HTR-8/SVneo (cell line): ENCODE measurements at places on chromosomes 5 and 9.

DNA sequence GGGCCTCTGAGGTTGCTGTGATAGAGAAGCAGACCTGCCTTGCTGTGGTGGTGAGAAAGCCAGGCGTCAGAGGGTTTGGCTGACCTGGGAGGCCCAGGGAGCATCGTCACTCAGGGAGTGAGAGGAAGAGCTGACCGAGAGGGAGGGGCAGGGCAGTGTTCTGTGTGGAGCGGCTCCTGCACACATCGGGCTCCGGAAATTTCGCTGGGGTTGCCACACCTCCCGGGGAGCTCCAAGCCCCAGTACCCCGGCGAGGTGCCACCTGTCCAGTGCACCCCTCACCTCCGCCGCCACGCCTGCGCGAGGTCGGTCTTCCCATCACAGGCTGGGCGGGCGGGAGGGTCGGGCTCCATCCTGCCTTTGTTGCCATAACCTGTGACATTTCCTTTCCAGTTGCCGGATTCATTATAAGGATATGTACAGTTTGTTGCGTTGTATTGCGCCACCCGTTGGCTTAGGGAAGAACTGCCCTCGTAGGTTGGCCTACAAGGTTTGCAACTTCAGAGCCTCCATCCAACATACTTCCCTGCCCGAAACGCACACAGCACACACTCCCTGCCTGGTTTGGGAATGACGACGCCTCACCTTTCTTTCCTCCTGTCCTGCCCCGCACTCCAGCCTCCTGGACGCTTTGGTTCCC lies 223.2 kb downstream of the CACNA1B start:
- DNase-seq: no peak

DNA sequence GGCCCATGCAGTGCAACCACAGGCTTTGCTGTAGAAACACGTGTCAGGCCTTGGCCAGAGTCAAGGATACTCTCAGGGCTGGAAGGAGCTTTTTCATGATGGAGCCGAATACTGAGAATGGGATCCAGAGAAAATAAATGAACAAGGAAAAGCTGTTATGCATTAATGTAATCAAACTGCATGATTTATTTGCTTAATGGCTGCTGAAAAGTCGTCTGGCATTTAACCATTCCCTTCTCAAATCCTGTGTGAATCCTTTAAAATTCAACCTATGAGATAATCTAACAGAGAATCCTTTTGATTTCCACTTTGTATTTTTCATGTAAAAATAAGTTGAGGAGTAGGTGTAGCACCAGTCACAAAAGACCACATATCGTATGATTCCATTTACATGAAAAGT lies 24.1 kb upstream of the GNA14 start:
- DNase-seq: no peak

GRCh38 chr5:56319526-56320181 lies 86.5 kb upstream of the ANKRD55 start:
- DNase-seq: peak; percentile 20

- no peak for DNase-seq
Measured at GRCh38 chr5:110383231-110383630, 343.2 kb downstream of the TMEM232 start.

GRCh38 chr9:133535306-133535877 lies 888 bp downstream of the ADAMTSL2 start:
- DNase-seq: no peak

- no peak for DNase-seq
Measured at GRCh38 chr5:12655675-12656074, 751.4 kb upstream of the CTNND2 start.
